ENCODE measurements at places on chromosomes 1 and 21. TPM values are rescaled to one million over a fixed set of nuclear protein-coding genes. Genes with fewer than 3 reads are reported as not detected.
A peak's percentile ranks its signal among the peaks of the same experiment; 100 is the strongest.

LORICRIN gene
- total RNA-seq, result not detected

GRCh38 chr1:152170287-152170905, 11.4 kb upstream of the RPTN start:
- DNase-seq, result no peak

GRCh38 chr1:231986631-231987336, 360.2 kb downstream of the DISC1 start:
- no peak for DNase-seq

DNA sequence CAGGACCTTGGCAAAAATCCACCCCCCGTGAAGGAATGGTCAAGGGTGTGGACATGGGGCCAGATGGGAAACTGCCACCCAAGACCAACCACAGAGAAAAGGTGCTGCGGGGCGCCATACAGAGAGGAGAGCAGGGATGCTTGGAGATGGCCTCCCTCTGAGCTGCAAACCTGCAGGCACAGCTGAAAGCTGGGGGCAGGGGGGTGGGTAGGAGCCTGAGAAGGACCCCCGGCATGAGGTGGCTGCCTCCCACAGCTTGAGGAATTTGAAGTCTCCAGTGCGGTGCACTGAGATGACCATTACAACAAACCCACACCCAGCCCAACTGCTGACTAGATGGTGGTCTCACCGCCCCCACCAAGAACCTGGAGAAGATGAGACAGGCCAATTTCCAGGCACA, 84.8 kb downstream of the WDR4 start:
- DNase-seq, result no peak

- DNase-seq, result no peak
These were observed 55.3 kb upstream of the EIF4G3 start for GRCh38 chr1:21232044-21232443.

DNA sequence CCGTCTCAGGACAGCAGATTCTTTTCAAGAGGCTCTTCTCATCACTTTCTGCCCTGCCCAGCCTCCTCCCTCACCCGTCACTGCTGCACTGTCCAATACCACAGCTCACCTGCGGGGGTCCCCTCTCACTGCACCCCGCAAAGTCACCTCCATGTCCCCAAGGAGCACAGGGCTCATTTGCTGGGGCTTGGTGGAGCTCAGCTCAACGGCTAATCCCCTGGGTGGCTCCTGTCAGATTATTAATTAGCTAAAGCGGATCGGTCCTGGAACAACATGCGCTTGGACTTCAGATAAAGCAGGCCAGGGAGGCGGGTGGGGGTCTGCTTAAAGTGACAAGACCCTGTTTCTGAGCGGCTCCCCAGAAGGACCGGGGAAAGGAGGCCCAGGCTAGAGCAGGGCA, 43.1 kb downstream of the CASZ1 start:
- DNase-seq, result peak; percentile 24

CELA2B gene
- total RNA-seq, result not detected

TRNAU1AP gene
- 42.6 TPM for total RNA-seq

EGLN1 gene
- 36.3 TPM for total RNA-seq

GOLT1A gene
- not detected for total RNA-seq

DNA sequence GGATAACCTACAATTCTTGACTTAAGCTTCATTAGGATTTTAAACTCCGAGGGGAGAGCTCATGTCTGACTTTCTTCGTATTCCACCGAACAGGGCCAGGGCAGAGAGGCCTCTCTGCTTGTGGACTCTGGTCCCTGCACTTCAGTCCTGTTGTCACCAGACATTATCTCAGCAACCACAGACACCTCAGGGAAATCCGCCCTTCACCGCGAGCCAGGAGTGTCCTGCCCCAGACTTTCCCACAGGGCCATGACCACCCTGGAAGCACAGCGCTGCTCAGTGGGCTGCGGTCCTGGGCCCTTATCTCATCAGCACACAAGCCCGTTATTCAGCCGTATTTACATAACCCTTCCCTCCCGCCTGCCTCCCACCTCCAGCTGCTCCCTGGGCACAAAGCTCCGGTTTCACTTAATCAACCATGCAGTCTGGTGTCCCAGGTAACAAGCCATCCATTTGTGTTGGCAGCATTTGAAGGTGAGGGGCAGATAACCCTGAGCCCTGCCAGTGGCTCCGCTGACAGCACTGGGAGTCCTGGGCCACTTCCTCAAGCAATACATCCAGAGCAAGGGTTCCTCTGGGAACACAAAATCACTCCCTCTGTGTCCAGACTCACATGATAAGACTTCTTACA, 122.8 kb upstream of the RAB4A start:
- DNase-seq, result no peak

DNA sequence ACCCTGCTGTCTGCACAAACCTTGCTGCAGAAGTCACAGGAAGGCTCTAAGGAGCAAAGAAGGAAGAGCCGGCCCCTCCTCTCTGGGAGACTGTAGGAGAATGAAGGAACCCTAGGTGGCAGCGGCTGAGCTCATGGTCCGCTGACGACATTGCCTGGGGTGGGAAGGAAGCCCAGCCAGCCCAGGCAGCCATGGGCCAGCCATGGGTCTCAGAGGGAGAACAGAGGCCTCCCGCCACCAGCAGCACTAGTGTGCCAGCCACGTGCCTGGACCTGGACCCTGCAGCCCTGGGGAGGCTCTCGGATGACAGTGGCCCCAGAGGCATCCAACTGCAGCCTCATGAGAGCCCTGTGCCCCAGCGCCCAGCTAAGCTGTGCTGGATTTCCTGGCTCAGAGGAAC, 49.2 kb upstream of the POFUT2 start:
- no peak for DNase-seq

ZBTB40 gene
- total RNA-seq, result 14.8 TPM

DNA sequence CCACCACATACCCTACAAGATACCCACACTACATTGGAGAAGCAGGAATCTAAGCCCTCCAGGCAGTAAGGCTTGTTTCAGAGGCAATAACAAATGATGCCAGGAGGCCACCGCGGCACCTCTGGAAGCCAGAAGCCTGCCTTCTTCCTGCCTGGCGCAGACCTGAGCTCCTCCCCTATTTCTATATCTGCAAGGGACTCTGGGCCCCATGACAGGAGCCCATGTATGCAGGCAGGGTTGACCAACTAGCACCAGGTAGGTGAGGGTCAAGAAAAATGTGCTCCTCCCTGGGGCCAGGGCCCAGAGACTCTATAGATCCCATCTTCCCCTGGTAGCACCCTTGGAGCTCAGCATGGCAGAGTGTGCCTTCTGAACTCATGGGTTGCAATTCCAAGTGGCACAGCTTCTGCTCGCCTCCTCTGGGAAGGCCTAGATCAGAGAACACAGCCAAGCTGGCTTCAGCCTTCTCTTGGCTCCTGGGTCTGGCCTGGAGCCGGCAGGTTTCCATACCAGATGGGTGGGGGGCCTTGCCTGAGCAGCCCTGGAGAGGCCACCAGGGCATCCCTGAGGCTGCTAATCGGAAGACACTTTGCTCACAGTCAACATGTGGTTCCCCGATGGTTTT, 85.1 kb downstream of the STUM start:
- DNase-seq, result no peak

GRCh38 chr1:172885971-172886370, 164.8 kb downstream of the TNFSF18 start:
- DNase-seq, result no peak

- DNase-seq, result no peak
These were observed 1245.1 kb upstream of the ADGRL4 start for GRCh38 chr1:80251591-80251990.

DNA sequence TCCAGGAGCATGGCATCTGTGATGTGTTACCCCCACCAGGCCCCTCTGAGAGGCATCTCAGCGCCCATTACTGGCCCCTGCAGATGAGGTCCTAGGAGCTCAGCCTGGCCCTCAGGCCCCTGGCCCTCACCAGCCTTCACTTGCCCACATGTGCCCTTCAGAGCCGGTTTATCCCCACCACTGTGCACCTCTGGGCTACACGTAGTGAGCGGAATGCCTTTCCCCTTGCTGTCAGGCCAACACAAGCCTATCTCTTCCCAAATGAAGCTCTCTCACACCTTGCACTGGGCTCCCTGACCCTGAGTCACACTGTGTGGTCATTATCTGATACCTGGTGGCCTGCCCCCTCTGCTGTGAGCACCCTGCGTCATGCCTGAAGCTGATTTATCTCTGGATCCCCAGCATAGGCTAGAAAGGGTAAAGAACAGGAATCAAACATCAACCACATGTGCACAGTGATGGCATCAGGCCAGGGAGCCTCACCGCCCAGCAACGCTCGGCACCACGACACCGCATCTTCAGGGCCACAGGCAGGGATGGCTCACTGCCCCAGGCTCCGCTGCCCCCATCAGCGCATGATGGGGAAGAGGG, 49.1 kb downstream of the GLIS1 start:
- no peak for DNase-seq

KRTAP7-1 gene
- total RNA-seq, result not detected

DNA sequence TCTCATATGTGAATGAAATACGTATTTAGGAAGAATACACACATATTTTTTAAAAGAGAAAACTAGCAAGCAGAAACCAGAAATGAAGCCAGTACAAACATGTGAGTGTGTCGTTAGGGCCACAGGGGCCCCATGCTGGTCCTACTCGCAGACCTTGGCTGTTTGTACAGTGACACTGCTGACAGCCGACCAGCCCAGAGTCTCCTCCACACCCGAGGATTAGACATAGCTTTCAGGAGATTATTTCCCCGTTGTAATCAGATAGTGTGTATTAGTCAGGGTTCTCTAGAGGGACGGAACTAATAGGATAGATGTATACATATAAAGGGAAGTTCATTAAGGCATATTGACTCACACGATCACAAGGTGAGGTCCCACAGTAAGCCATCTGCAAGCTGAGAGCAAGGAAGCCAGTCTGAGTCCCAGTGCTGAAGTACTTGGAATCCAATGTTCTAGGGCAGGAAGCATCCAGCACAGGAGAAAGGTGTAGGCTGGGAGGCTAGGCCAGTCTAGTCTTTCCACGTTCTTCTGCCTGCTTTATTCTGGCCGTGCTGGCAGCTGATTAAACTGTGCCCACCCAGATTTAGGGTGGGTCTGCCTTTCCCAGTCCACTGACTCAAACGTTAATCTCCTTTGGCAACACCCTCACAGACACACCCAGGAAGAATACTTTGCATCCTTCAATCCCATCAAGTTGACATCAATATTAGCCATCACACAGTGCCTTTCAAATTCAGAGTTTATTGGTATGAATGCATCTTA, 51.2 kb downstream of the DIP2A start:
- no peak for DNase-seq

- DNase-seq, result no peak
These were observed 9.9 kb downstream of the AMPD2 start for GRCh38 chr1:109629372-109630030.

- DNase-seq, result no peak
These were observed 2.3 kb downstream of the PADI3 start for GRCh38 chr1:17251246-17251645.

DNA sequence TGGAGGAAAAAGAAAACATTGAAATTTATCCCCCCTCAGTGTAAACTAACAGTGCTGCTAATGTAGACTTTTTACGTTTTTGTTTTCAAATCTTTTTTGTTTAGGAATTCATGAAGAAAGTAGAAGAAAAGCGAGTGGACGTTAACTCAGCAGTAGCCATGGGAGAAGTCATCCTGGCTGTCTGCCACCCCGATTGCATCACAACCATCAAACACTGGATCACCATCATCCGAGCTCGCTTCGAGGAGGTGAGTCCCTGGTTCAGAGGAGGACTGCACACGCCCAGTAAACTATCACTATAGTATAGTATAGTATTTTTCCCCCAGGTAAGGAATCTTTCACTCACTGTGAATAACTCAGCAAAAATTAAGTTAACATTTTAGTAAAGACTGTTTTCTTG, 37.8 kb upstream of the BMP8A start:
- DNase-seq, result no peak

LENEP gene
- total RNA-seq, result 0.66 TPM

- DNase-seq, result peak; percentile 13
These were observed 894 bp downstream of the TCEA3 start for GRCh38 chr1:23423415-23424292.

AQP10 gene
- not detected for total RNA-seq

- DNase-seq, result no peak
These were observed 40.5 kb downstream of the AMY1C start for GRCh38 chr1:103790172-103790571.

CD247 gene
- total RNA-seq, result 166 TPM
